ENCODE measurements at places on chromosomes 3 and 15.
A peak's percentile ranks its signal among the peaks of the same experiment; 100 is the strongest.

- no peak for DNase-seq
Measured at GRCh38 chr3:50687127-50687751, 12.5 kb downstream of the DOCK3 start.

GRCh38 chr3:107651782-107652181, 129.0 kb downstream of the BBX start:
- DNase-seq = no peak

DNA sequence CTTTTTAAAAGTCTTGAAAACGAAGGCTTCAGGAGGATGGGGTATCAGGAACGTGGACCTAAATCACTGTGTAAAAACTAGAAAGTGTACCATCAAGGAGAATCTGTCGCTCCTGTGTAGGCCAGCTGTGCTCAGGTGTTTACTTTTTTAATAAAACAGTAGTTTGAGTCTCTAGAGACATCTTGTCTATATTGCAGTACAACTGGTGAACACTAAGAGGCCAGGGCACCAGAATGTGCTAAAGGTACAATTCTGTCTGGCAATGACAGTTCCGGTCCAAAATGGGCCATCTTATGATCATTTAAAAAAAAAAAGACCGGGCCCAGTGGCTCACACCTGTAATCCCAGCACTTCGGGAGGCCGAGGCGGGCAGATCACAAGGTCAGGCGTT, 61.8 kb upstream of the MCF2L2 start:
- peak; percentile 44 for DNase-seq

DNA sequence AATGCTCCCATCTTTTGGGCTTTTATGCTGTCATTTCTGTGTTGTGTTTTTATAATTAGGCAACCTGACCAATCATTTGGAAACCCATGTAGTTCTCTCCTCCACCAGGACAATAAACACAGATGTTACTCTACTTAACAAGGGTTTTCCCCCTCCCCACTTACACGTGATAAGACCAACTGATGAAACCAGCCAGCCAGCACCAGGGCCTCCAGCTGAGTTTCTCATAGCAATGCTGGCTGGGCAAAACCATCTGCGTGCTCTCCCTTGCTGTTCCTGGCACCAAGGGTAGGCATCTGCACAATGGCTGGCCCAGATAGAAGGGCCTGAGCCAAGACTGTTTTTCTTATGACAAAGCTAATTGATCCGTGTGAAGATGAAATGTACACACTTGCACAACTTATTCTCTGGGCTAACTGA, 310.4 kb downstream of the PLCL2 start:
- DNase-seq = no peak

Measured in H1 (cell line).